ENCODE measurements at places on chromosomes 3 and 15. TPM values are rescaled to one million over a fixed set of nuclear protein-coding genes. Genes with fewer than 3 reads are reported as not detected.

Gene CRABP1
- total RNA-seq, result not detected

Gene SMCO1
- not detected for total RNA-seq

Gene BFSP2
- total RNA-seq, result not detected

Gene LNP1
- 2.8 TPM for total RNA-seq

Gene TMEM207
- not detected for total RNA-seq

Gene GOLGA6A
- not detected for total RNA-seq

Gene FAM107A
- total RNA-seq, result not detected

Gene DNASE1L3
- not detected for total RNA-seq

Gene TUBGCP5
- total RNA-seq, result 27.9 TPM

Gene KNG1
- total RNA-seq, result not detected

Gene EOMES
- total RNA-seq, result 0.09 TPM

Gene RPL29
- total RNA-seq, result 704 TPM

Gene RHCG
- total RNA-seq, result not detected

Gene PARP15
- not detected for total RNA-seq

Gene SGO1
- 30.0 TPM for total RNA-seq

Gene USP19
- 48.3 TPM for total RNA-seq

Gene PP2D1
- total RNA-seq, result not detected

Gene TIPIN
- 18.6 TPM for total RNA-seq

Gene KLF15
- total RNA-seq, result 0.03 TPM

Gene ADCY5
- total RNA-seq, result 0.90 TPM

Gene SLC22A14
- total RNA-seq, result not detected

Gene CAND2
- total RNA-seq, result 2.0 TPM

Gene EFCAB12
- total RNA-seq, result 0.05 TPM

Gene NT5DC2
- 92.3 TPM for total RNA-seq

Gene GOLGA8S
- not detected for total RNA-seq

Gene GPR27
- total RNA-seq, result not detected

Gene MTHFS
- total RNA-seq, result 23.3 TPM

Gene GPR171
- total RNA-seq, result not detected

Gene PRTG
- total RNA-seq, result 8.7 TPM

Gene UCN2
- total RNA-seq, result 5.0 TPM

Gene THAP10
- total RNA-seq, result 11.0 TPM

Gene CPEB1
- total RNA-seq, result 10.8 TPM

Gene CLSTN2
- total RNA-seq, result 6.3 TPM

Gene FMN1
- total RNA-seq, result 0.36 TPM

Gene MB21D2
- total RNA-seq, result 99.1 TPM

Gene MEIS2
- 98.3 TPM for total RNA-seq
